A549 treated with RU486 at 1 μM for 4 hours (cell line): ENCODE measurements at places on chromosomes 1 and 21. TPM values are rescaled to one million over a fixed set of nuclear protein-coding genes. Genes with fewer than 3 reads are reported as not detected.

The GPR37L1 gene
- 0.14 to 0.19 TPM (median 0.16 TPM) in 5 replicates for total RNA-seq

The TMEM82 gene
- not detected in 5 replicates for total RNA-seq

The TMEM69 gene
- total RNA-seq, result 16.2 to 24.0 TPM (median 20.1 TPM) in 5 replicates

The S100A1 gene
- total RNA-seq, result 0.48 to 1.1 TPM (median 0.76 TPM) in 4 of 5 replicates, not detected in the other
